ENCODE measurements at places on chromosomes 2 and 18.

DNA sequence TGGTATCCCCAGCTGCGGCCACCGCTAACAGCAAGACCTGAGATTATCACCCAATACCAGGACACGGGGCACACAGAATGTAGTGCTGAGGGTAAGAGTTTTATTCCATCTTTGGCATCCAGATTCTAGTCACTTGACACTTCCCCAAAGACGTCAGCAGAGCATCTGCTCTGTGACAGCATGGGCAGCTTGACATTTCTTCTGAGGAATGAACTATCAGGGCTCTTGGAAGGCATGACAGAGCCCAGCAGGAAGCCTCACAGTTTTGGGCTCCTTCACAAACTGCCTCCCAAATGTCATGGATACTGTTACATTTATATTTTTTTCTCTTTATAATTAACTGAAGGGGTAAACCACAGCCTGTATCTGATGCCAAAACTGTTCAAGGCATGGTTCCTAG, 1010.7 kb downstream of the TDRD15 start:
- no peak for DNase-seq

GRCh38 chr2:21895200-21895599, 771.4 kb downstream of the TDRD15 start:
- DNase-seq: no peak

DNA sequence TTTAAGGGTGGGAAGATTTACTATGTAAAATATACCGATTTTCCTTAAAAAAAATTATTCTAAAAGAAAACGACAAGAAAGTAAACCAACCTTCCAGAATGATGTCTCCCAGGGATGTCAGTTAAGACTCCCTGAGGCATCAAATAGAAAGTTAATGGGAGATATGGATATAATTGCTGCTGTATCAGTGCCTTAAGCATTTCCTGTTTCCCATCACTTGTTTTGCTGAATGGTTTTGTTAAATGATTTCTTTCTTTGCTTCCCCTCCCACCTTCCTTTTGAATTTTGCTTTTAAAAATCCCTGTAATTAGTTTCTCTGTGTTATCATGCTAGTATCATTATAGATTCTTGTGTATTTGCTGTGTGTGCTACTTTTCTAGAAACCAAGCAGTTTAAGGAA, 154.3 kb upstream of the CWC22 start:
- DNase-seq: no peak

DNA sequence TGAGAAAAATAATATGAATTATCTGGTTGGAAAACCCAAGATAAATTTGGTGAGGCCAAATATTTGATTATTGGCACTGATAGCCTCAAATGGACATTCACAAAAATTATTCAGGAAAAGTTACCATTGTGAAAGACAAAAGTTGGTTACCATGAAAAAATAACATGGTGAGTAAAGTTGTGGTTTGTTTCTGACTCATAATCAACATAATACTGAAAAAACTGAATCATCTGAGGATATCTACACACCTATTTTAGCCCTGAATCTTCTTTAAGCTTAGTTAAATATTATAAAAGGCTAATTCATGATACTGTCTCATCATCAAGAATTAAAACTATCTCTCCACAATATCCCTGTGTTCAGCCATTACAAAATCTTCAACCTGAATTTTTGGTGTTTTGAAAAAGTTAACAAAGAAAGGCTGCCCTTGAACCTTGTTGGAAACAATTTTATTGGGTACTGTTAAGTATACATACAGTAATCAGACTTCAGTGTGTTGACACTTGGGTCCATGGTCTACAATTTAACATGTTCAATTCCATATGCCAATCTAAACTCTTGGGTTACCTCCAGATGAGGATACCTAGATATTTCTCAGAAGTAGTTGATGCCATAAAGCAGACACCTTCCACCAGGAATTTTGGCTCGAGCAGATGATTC, 607.5 kb upstream of the SLC39A10 start:
- no peak for DNase-seq

GRCh38 chr2:161042990-161043625, 117.1 kb upstream of the TANK start:
- DNase-seq: no peak

- no peak for DNase-seq
Observed at GRCh38 chr2:128702616-128703015, 383.9 kb upstream of the HS6ST1 start.
